ENCODE measurements at places on chromosomes 12 and 14.

GRCh38 chr14:91904483-91904882, 37.1 kb upstream of the TC2N start:
- no peak for DNase-seq
- H3K4me3 ChIP-seq: no peak overlapping the region
- peaks cover 14% of the 10 kb centered on the region for H3K4me1 ChIP-seq
- no peaks in the 10 kb centered on the region for H3K36me3 ChIP-seq
- no peak overlapping the region for H3K27ac ChIP-seq

DNA sequence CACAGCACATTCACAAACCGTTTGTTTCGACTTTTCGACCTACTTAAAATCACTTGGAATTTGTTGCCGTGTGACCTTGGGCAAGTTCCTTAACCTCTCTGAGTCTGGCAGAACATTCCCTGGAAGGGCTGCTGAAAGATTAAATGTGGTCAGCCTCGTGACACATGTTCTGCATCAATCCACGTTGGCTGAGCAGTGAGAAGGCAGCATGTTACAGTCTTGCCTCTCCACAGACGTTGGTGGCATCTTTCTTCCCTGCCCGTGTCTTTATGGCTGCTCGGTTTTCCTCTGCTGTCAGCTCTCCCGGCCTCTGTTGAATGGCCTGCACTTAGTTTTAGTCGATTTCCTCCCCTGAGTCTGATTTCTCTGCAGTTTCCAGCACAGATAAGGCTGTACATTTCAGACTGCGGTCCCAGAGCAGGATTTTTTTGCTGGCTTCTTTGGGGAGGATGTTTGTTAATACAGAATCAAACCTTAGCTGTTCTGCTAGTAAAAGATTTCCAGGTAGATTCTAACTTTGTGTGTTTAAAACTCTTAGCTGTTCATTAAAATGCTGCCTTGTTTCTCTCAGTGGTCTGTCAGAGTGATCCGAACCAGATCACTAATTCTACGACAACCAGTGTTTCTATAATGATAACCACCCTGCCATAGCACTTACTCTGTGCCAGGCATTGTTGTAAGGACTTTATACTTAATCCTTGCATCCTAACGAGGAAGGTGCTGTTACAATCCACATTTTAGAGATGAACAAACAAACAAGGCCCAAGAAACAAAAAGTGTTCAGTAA, 217.1 kb downstream of the CHST11 start:
- no peak overlapping the region for H3K27ac ChIP-seq
- no peaks in the 10 kb centered on the region for H3K27me3 ChIP-seq

GRCh38 chr12:124233846-124234640, 60.9 kb upstream of the RFLNA start:
- peaks cover 24% of the 10 kb centered on the region for H3K27me3 ChIP-seq
- no peaks in the 10 kb centered on the region for H3K36me3 ChIP-seq
- no peak overlapping the region for H3K27ac ChIP-seq
- H3K4me3 ChIP-seq: no peak overlapping the region
- no peaks in the 10 kb centered on the region for H3K4me1 ChIP-seq

DNA sequence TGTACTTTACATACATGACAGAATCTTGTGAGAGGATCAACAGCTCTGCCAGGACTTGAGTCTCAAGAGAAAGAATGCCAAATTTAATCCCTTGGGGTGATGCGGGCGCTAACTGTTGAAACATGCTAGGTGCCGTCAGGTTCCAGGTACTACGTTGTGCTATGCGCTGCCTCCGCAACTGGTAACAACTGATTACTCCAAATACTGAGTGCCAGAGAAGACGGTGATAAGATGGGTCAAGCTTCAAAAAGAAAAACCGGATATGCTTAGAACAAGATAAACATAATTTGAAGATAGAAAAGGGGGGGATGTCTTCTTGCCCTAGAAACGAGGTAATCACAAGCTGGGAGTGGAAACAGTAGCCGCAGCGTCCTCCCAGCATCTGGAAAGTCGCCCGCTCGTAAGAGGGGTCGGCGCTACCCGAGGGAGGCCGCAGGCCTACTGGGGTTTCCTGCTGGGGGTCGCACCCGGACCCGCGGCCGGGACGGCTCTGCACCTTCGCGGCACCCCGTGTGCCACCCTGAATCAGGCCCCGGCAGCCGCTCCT, 678 bp downstream of the ZBTB25 start:
- peak overlapping the region; percentile 99 for H3K27ac ChIP-seq
- H3K36me3 ChIP-seq: peaks cover 69% of the 10 kb centered on the region
- DNase-seq: no peak

DNA sequence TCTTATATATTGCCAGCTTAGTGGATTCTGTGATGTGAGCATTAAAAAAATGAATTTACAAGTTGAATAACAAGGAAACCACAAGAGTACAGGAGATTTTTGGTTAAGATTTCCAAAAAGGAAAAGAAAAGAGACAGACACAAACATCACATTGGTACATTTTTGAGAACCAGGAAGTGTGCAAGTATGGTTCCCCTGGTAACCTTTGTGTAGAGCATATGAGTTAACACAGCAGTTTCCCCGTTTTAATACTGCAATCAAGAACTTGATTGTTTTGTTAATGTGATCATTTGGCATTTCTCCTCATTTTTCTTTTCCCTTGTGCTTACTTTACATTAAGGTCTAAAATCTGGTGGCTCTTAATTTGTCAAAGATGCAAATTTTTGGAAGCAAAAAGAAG, 490.4 kb upstream of the ATP2B1 start:
- H3K27ac ChIP-seq: no peak overlapping the region
- DNase-seq: no peak
- peaks cover 7% of the 10 kb centered on the region for H3K27me3 ChIP-seq
- no peaks in the 10 kb centered on the region for H3K36me3 ChIP-seq
- no peaks in the 10 kb centered on the region for H3K4me1 ChIP-seq

DNA sequence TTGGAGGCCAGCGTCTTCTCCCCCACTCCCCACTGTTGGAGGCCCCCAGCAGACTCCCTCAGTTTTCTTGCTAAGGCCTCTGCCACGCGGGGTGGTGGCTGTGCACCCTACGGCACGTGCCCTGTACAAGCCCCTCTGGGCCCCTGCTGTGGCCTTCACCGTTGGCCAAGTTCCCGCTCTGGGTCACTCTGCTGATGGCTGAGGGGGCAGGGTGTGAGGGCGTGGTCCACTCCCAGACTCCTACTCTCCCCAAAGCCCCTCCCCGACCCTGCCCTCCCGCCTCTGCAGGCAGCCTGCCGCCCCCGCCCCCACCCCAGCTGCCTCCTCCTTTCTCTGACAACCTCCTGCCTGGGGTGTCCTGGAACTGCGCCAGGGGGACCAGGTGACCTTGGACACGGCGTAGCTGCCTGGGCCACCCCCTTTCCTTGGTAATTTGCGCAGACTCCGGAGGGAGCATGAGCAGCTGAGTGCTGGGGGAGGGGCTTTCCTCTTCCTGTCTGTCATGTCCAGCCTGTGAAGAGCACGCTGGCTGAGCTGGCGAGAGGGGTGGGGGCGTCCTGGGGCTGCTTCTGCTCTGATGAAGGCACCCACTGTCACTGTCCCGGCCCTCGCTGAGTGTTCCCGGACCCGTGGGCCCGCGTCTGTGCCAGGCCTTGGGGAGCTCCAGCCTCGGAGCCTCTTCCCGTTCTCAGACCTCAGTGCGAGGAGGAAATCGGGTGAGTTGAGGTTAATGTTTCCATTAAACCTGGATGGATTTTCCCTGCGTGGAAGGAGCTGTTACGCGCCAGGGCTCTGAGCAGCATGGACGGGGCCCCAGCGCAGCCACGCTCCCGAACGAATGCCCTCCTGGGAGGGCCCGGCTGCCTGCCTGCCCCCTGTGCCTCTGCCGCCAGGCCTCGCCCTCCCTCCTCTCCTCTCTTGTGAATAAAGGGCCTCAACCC, 85.0 kb downstream of the KIF26A start:
- peaks cover 10% of the 10 kb centered on the region for H3K4me1 ChIP-seq
- no peak overlapping the region for H3K27ac ChIP-seq
- no peak for DNase-seq
- H3K27me3 ChIP-seq: peaks cover 62% of the 10 kb centered on the region
- H3K4me3 ChIP-seq: no peak overlapping the region

- H3K27me3 ChIP-seq: peaks cover 13% of the 10 kb centered on the region
- H3K27ac ChIP-seq: no peak overlapping the region
- DNase-seq: peak; percentile 58
- H3K36me3 ChIP-seq: peaks cover 5% of the 10 kb centered on the region
Measured at GRCh38 chr14:24710403-24711112, 76.6 kb upstream of the GZMB start.

DNA sequence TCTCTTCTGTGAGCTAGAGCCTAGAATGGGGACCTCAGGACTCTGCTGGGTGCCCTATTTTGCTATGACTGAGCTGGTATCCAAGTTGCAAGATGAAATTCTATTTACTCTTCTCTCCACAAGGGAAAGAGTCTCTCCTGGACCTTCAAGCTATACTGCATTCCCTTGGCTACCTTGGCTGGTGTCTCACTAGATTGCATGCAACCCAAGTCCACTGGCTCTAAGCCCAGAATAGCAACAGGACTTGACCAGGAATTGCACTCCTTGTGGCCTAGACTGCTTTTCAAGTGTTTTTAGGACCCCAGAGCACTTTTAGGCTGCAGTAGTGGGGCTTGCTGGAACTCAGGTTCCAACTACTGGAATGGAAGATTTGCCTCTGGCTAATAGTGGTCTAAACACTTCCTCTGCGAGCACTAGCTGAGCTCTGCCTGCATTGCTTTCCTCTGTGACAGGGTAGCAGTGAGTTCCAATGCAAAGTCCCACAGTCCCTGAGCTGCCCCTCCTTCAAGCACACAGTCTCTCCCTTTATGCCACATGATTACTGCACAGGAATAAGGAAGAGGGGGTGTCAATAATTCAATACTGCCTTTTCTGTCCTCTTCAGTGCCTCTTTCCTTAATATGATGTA, 1009.1 kb upstream of the FLRT2 start:
- H3K36me3 ChIP-seq: no peaks in the 10 kb centered on the region
- no peaks in the 10 kb centered on the region for H3K27me3 ChIP-seq
- H3K4me3 ChIP-seq: no peak overlapping the region
- no peak for DNase-seq
- no peaks in the 10 kb centered on the region for H3K4me1 ChIP-seq

- peaks cover 40% of the 10 kb centered on the region for H3K27me3 ChIP-seq
- no peaks in the 10 kb centered on the region for H3K4me1 ChIP-seq
- no peak overlapping the region for H3K27ac ChIP-seq
- DNase-seq: no peak
- H3K36me3 ChIP-seq: no peaks in the 10 kb centered on the region
Measured at GRCh38 chr14:33954016-33954598, 3.2 kb upstream of the EGLN3 start.

DNA sequence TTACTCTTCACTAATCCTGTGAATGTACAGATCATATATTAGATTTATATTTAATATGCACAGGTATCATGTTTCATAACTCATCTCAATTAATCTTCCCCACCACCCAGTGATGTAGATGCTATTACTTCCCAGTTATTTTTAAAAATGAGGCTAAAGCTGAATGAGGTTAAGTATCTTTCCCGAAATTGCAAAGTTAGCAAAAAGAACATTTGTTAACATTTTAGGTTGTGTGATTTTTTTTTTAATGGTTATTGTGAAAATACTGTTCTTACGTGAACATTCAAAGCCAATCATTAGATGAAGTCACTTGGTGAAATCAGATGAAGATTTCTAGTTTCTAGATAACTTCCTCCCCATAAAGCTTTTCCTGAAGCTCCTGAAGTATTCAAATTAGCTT, 186.9 kb upstream of the PLEKHA5 start:
- no peak for DNase-seq
- no peaks in the 10 kb centered on the region for H3K4me1 ChIP-seq
- H3K27ac ChIP-seq: no peak overlapping the region
- H3K36me3 ChIP-seq: peaks cover 3% of the 10 kb centered on the region
- no peak overlapping the region for H3K4me3 ChIP-seq

- no peak overlapping the region for H3K27ac ChIP-seq
- no peaks in the 10 kb centered on the region for H3K36me3 ChIP-seq
- H3K4me1 ChIP-seq: no peaks in the 10 kb centered on the region
- DNase-seq: no peak
Measured at GRCh38 chr14:53723221-53723620, 233.4 kb downstream of the BMP4 start.

DNA sequence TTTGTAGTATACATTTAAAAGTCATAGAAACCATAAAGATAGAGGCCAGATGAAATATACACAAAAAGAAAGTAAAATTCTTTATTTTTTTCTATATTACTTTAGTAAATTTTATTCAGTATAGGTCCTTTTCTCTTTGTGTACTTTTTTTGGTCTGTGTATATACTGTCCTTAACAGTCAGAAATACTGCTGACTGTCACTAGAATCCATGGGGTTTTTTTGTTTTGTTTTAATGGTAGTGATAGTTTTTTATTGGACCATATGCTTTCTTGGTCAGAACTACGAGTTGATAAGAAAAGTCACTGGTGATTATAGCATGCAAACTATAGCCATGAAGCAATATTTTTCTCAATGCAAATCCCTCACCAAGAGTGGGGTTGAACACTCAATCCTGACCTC, 165.4 kb downstream of the FOXA1 start:
- DNase-seq: no peak
- H3K4me1 ChIP-seq: no peaks in the 10 kb centered on the region
- H3K36me3 ChIP-seq: no peaks in the 10 kb centered on the region
- H3K27ac ChIP-seq: no peak overlapping the region

- H3K36me3 ChIP-seq: no peaks in the 10 kb centered on the region
- H3K27me3 ChIP-seq: peaks cover 8% of the 10 kb centered on the region
- no peak overlapping the region for H3K27ac ChIP-seq
- H3K4me1 ChIP-seq: no peaks in the 10 kb centered on the region
Measured at GRCh38 chr12:103639983-103640382, 52.9 kb downstream of the STAB2 start.

- H3K36me3 ChIP-seq: no peaks in the 10 kb centered on the region
- no peak overlapping the region for H3K4me3 ChIP-seq
- no peaks in the 10 kb centered on the region for H3K4me1 ChIP-seq
- DNase-seq: no peak
- no peak overlapping the region for H3K27ac ChIP-seq
- no peaks in the 10 kb centered on the region for H3K27me3 ChIP-seq
Measured at GRCh38 chr12:88242571-88242925, 100.4 kb downstream of the TMTC3 start.

DNA sequence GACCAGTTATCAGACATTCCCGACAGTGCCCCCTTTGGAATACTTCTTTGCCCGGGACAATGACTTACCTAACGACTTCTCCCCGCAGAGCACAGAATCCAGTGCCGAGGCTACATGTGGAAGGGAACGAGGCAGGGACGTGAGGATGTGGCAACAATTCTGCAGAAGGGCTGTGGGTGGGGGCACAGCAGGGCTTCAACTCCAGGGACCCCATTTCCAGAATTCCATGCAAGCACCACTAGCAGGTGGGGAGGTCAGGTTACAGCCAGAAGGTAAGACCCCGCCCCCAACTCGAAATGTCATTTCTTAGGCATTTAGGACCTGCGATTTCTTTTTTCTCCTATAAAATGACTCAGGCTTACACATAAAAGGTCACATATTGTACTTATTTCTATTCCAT, 207.9 kb downstream of the TMEM132C start:
- peaks cover 3% of the 10 kb centered on the region for H3K4me1 ChIP-seq
- H3K36me3 ChIP-seq: no peaks in the 10 kb centered on the region
- no peak for DNase-seq
- H3K4me3 ChIP-seq: no peak overlapping the region
- peaks cover 16% of the 10 kb centered on the region for H3K27me3 ChIP-seq
- H3K27ac ChIP-seq: no peak overlapping the region

DNA sequence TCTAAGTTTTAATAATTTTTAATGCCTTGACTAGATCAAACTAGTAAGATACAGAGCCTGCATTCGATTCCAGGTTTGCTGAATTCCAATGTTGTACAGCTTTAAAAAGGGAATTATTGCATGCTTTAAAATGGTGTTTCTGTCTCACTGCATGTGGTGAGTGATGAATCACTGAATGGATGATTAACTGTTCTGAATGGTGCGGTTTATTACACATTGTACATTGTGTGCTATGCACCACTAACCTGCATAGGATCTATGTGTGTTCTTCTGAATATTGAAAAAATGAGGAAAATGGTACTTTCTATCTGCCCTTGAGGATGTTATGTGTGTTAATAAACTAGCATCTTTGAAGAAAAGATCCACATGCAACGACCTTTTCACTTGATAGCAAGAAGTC, 231.7 kb downstream of the NRXN3 start:
- no peak overlapping the region for H3K27ac ChIP-seq
- no peak overlapping the region for H3K4me3 ChIP-seq
- H3K4me1 ChIP-seq: no peaks in the 10 kb centered on the region

Measured in effector memory CD8-positive, alpha-beta T cell (primary cell).